Naive thymus-derived CD4-positive, alpha-beta T cell (primary cell): ENCODE measurements at places on chromosomes 3 and 15. TPM values are rescaled to one million over a fixed set of nuclear protein-coding genes. Genes with fewer than 3 reads are reported as not detected.

SLC22A13 gene
- 1.3 and 1.9 TPM in 2 replicates for total RNA-seq

SLC22A14 gene
- not detected for total RNA-seq

PAK6 gene
- total RNA-seq: not detected

IFT80 gene
- 32.7 TPM for total RNA-seq

PPM1L gene
- total RNA-seq: 6.2 TPM

SCAMP5 gene
- 0.87 TPM for total RNA-seq

SUSD5 gene
- total RNA-seq: not detected

DNA sequence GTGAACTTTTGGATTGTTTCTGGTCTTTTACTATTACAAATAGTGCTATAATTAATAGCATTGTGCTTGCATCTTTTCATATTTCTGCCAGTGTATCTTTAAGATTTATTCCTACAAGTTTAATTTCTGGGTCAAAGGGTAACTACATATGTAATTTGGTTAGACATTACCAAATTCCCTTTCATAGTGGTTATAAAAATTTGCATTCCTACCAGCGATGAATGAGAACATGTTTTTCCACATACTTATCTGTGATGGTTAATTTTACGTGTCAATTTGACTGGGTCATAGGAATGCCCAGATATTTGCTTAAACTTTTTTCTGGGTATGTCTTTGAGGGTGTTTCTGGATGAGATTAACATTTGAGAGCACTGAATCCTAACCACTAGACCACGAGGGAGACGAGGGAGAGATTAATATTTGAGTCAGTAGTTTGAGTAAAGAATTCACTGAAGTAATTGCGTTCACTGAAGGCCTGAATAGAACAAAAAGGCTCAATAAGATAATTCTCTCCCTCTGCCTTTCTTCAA lies 132.3 kb upstream of the NEO1 start:
- H3K4me1 ChIP-seq: no peaks in the 10 kb centered on the region
- no peaks in the 10 kb centered on the region for H3K36me3 ChIP-seq
- DNase-seq: no peak

- H3K27ac ChIP-seq: no peak overlapping the region
- H3K27me3 ChIP-seq: no peaks in the 10 kb centered on the region
- H3K36me3 ChIP-seq: no peaks in the 10 kb centered on the region
- no peak for DNase-seq
These were observed 14.4 kb downstream of the CHST13 start for GRCh38 chr3:126538316-126538715.

DNA sequence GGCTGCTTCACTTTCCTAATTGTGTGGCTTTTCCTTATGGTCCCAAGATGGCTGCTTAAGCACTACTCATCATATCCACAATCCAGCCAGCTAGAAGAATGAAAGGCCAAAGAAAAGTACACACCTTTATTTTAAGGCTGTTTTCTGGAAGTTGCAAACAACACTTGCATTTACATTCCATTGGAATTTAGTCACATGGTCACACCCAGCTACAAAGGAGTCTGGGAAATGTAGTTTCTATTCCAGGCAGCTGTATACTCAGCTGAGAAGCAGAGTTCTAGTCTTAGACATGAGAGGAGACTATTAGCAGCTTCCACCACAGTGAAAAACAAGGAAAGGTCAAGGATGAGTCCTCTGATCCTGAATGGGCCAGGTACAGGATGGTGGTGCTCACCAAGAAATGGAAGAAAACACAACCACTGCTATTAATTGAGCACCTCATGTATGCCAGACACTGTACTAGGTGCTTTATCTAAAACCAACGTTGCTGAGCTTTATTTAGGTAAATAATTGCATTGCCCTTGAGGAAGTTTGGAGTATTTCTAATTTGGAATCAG lies 28.0 kb upstream of the ATG7 start:
- no peak overlapping the region for H3K4me3 ChIP-seq
- no peak for DNase-seq
- H3K27me3 ChIP-seq: no peaks in the 10 kb centered on the region
- H3K4me1 ChIP-seq: no peaks in the 10 kb centered on the region
- no peak overlapping the region for H3K27ac ChIP-seq

DNA sequence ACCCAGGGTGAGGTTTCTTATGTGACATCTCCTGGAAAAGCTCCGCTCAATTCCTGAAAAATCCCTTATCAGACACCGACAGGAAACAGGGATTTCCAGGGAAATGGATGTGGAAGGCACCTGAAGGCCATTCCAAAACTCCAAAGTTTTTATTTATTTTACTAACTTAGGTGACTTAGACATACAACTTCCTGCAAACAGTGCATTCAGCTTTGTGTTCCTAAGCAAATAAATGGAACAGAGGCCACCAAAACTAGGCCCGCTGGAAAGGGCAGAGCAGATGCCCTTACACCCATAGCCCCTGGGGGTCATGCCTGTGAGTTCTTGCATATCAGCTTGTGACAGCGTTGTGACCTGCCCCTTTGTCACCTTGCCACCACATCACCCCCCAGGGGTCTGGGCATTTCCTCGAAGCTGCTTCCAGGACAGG lies 239.4 kb downstream of the XXYLT1 start:
- no peaks in the 10 kb centered on the region for H3K27me3 ChIP-seq
- H3K36me3 ChIP-seq: no peaks in the 10 kb centered on the region
- no peak for DNase-seq
- H3K4me3 ChIP-seq: no peak overlapping the region
- no peaks in the 10 kb centered on the region for H3K4me1 ChIP-seq

- DNase-seq: no peak
- H3K27ac ChIP-seq: no peak overlapping the region
- no peaks in the 10 kb centered on the region for H3K27me3 ChIP-seq
- no peaks in the 10 kb centered on the region for H3K4me1 ChIP-seq
- H3K4me3 ChIP-seq: no peak overlapping the region
- no peaks in the 10 kb centered on the region for H3K36me3 ChIP-seq
These were observed 115.0 kb upstream of the LRIG1 start for GRCh38 chr3:66615643-66616301.

GRCh38 chr3:99892332-99892731 lies 74.7 kb downstream of the CMSS1 start:
- H3K4me3 ChIP-seq: no peak overlapping the region
- H3K36me3 ChIP-seq: no peaks in the 10 kb centered on the region
- no peak overlapping the region for H3K27ac ChIP-seq
- H3K4me1 ChIP-seq: no peaks in the 10 kb centered on the region

DNA sequence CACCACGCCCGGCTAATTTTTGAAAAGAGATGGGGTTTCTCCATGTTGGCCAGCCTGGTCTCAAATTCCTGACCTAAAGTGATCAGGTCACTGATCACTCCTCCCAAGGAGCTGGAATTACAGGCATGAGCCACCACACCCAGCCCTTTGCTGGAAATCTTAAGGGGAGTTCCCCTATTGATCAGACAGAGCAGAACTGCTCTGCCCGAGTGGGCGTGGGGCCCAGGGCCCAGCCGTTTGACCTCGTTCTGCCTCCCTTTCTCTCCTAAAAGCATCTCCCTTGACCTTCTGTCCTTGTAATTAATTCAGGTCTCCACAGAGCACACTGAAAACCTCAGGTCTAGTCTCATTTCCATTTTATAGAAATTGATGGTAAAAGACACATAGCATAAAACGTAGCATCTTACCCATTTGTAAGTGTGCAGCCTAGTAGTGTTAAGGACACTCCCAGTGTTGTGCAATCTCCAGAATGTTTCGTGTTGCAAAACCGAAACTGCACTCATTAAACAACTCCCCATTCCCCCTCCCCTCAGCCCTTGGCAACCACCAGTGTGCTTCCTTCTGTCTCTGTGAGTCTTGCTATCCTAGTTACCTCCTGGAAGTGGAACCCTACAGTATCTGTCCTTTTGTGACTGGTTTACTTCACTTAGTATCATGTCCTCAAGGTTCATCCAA lies 89.3 kb downstream of the SLCO3A1 start:
- H3K36me3 ChIP-seq: no peaks in the 10 kb centered on the region
- peaks cover 11% of the 10 kb centered on the region for H3K4me1 ChIP-seq
- no peak overlapping the region for H3K4me3 ChIP-seq
- H3K27ac ChIP-seq: no peak overlapping the region
- H3K27me3 ChIP-seq: no peaks in the 10 kb centered on the region

DNA sequence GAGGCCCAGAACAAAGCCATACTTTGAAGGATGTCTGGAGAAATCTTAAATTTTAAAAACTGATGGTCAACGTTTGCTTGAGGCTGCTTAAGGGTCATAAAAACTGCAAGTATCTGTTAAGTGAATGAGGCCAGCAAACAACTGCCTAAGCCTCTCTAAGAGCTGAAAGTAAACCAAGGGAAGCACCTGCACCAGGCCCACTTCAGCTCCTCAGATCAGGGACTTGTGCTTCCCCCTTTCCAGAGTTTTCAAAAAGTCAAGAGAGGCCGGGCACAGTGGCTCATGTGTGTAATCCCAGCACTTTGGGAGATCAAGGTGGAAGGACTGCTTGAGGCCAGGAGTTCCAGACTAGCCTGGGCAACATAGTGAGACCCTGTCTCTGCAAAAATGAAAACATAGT lies 9.1 kb downstream of the FBXL22 start:
- H3K36me3 ChIP-seq: peaks cover 15% of the 10 kb centered on the region
- H3K27ac ChIP-seq: peak overlapping the region; percentile 68
- no peaks in the 10 kb centered on the region for H3K27me3 ChIP-seq
- DNase-seq: no peak

- no peaks in the 10 kb centered on the region for H3K27me3 ChIP-seq
- H3K4me3 ChIP-seq: no peak overlapping the region
- no peak overlapping the region for H3K27ac ChIP-seq
These were observed 7.2 kb upstream of the RBP1 start for GRCh38 chr3:139546772-139547171.

- no peak for DNase-seq
- H3K27ac ChIP-seq: no peak overlapping the region
- H3K4me3 ChIP-seq: no peak overlapping the region
- no peaks in the 10 kb centered on the region for H3K27me3 ChIP-seq
These were observed 31.9 kb downstream of the TRAK1 start for GRCh38 chr3:42123012-42123581.

DNA sequence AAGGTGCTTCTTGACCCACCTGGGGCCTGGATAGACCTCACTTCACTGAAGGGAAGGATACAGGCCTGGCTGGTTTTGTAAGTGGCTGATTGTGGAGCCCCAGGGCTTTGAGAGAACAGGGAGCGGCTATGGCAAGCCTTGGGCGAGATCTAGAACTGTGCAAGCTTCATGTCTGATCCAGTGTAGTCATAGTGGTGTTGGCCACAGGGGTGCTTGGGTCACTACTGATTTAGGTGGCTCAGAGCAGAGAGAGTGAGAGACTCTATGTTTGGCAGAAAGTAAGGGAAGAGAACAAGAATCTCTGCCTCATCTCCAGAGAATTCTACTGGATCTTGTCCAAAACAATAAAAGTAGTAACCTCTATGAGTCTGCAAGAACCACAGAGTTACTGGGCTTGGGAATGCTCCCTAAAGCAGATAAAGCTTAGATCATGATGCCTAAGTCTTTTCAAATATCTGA lies 394.2 kb upstream of the EPHA3 start:
- no peak for DNase-seq
- no peaks in the 10 kb centered on the region for H3K36me3 ChIP-seq
- H3K4me1 ChIP-seq: no peaks in the 10 kb centered on the region
- no peaks in the 10 kb centered on the region for H3K27me3 ChIP-seq
- no peak overlapping the region for H3K4me3 ChIP-seq
- no peak overlapping the region for H3K27ac ChIP-seq

DNA sequence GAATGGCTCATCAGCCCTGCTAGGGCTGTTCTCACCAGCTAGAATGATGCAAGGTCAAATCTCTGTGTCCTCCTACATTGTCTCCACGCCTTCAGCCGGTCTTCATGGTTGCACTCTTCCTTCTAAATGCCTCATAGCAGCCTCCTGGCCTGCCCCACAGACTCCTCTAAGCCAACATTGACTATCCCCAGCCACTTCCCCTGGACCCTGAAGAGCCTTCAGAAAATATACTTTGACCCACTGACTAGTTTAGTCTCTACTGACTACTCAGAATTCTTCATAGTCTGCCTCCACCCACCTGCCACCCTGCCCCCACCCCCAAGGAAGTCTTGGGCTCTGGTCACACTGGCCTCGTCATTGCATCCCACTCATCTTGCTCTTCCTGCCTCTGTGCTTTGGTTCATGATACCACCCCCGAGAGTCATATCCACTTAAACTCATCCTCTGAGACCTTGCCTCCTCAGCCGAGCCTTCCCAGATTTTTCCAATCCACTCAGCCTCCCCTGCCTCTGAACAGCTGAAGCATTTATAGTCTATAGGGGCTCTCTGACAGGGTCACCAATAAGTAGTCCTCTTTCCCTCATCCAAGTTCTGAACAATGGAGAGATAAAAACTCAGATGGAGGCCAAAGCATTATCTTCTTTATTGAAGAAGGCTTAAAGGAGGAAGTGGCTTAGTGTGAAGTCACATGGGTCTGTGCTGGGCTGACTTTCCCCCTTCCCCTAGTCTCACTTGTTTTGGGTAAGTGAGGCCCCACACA lies 9.5 kb upstream of the DOCK3 start:
- no peak overlapping the region for H3K4me3 ChIP-seq
- peaks cover 4% of the 10 kb centered on the region for H3K4me1 ChIP-seq
- no peak overlapping the region for H3K27ac ChIP-seq

DNA sequence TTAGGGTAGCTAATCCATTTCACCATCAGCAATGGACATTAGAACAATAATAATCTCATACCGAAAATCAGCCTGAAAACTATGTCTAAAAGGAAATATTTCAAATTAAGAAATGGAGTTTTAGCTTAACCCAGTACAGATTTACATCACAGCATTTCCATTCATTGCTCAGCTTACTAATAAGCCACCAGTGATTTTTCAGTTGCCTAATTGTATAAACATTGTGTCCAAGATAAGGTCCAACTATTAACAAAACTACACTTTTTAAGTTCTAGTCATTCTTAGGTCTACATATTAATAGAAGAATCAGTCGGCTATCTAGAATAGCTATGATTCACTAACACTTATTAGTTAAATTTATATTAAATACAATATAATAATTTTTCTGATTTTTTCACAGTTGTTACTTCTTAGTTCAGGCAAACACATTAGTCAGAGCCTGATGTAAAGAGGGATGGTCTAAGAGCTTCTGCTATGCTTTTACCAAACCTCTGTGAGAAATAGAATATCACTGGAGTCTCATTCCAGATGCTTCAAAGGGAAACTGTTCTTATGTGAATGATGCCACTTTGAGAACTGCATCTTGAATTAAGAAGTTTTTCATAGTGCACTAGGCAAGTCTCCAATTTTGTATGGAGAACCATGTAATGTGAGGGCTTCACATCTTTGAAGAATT lies 74.1 kb downstream of the CMSS1 start:
- no peaks in the 10 kb centered on the region for H3K36me3 ChIP-seq
- H3K27me3 ChIP-seq: no peaks in the 10 kb centered on the region
- H3K4me3 ChIP-seq: no peak overlapping the region
- no peaks in the 10 kb centered on the region for H3K4me1 ChIP-seq
